Activated CD4-positive, CD25-positive, alpha-beta regulatory T cell treated with anti-CD3 and anti-CD28 coated beads, Interleukin-2, amount 50 U/mL, for 72 hours (primary cell): ENCODE measurements at places on chromosomes 2 and 18.
A peak's percentile ranks its signal among the peaks of the same experiment; 100 is the strongest.

GRCh38 chr2:137380610-137381009 is 583.7 kb upstream of the HNMT start:
- no peak for DNase-seq

- no peak for DNase-seq
Measured at GRCh38 chr18:30970196-30970816, 72.2 kb downstream of the DSC3 start.

GRCh38 chr2:25313711-25314513 is 27.8 kb downstream of the DNMT3A start:
- DNase-seq = no peak

DNA sequence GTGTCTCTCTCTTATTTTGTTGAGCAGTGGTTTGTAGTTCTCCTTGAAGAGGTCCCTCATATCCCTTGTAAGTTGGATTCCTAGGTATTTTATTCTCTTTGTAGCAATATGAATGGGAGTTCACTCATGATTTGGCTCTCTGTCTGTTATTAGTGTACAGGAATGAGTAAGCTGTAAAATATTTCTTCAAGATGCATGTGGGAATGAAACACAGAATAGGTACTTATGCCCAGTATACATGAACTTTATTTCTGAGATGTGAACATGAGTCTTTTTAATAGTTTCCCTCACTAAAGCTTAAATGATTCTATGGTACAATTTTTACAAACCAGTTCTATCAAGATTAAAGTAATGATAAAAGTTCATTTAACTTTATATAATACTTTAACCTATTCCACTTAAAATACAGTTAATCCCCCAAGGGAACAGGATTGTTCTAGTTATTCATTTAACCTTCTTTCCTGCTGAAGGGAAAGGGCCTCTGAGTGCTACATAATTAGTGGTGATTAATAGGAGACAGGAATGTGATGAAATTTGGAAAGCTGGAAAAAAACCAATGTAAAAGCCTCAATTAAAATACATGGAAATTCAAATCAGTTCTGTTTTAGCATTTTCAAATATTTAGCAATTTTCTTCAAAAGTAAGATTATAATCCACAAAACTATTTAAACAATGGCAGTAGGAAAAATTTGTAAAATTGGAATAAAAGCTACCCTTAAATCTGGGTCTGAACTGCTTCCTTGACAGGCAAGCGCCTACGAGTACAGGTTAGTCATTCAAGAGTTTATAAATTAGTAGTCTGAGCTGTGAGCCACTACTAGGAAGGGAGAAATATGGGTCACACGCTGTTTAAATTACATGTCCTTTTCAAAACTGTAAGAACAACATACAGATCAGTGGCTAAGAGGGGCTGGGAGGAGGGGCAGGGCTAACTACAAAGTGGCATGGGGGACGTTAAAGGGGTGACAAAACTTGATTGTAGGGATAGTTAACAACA is 28.9 kb downstream of the SPIRE1 start:
- DNase-seq = no peak

DNA sequence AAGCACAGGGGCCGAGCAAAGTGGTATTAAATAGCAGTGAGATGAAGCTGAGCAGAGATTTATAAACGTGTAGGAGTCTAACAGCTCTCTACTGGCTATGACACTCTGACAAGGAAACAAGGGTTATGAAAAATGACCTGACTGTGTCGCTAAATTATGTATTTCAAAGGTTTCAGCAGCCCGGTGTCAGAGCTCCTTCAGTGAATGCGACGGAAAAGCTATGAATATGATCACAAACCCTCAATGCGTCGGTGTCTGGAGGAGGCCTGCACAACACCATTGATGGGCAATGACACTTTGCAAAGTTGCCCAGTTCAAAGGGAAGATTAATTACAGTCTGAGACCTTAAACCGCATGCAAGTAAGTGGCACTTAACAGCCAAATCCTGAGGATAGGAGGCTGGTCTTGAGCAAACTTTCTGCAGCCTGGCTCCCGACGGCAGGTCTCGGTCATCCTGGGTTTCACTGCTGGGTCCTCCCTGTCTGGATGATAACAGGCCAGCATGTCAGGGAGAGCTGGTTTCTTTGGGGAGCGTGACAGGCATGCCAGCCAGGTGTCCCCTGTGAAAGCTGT is 615.1 kb upstream of the SALL3 start:
- no peak for DNase-seq

- DNase-seq = no peak
Measured at GRCh38 chr2:124046332-124046731, 21.2 kb downstream of the CNTNAP5 start.

- no peak for DNase-seq
Measured at GRCh38 chr2:67650291-67651133, 253.4 kb downstream of the ETAA1 start.

GRCh38 chr2:112644933-112645309 is 818 bp upstream of the SLC20A1 start:
- no peak for DNase-seq

GRCh38 chr18:59715966-59716369 is 18.7 kb upstream of the CCBE1 start:
- DNase-seq = no peak

DNA sequence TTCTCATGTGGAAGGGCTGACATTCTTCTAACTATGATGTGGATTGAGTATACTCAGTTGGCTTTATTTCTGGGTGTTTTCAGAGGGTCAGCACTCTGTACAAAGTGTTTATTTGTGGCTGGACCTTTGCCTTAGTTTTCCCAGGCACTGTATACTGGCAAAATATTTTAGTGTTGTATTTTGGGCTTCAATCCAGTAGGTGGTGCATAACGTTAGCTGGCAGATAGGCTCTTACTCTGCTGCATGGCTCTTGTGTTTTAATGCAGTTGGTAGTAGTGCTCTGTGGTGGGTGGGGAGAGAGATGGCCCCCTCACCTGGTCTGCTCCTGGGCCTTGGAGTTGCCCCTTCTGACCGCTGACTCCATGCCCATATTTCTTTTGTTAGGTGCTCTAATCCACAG is 75.6 kb upstream of the REG3A start:
- DNase-seq = no peak

GRCh38 chr2:196480653-196481323 is 158.7 kb upstream of the CCDC150 start:
- no peak for DNase-seq

DNA sequence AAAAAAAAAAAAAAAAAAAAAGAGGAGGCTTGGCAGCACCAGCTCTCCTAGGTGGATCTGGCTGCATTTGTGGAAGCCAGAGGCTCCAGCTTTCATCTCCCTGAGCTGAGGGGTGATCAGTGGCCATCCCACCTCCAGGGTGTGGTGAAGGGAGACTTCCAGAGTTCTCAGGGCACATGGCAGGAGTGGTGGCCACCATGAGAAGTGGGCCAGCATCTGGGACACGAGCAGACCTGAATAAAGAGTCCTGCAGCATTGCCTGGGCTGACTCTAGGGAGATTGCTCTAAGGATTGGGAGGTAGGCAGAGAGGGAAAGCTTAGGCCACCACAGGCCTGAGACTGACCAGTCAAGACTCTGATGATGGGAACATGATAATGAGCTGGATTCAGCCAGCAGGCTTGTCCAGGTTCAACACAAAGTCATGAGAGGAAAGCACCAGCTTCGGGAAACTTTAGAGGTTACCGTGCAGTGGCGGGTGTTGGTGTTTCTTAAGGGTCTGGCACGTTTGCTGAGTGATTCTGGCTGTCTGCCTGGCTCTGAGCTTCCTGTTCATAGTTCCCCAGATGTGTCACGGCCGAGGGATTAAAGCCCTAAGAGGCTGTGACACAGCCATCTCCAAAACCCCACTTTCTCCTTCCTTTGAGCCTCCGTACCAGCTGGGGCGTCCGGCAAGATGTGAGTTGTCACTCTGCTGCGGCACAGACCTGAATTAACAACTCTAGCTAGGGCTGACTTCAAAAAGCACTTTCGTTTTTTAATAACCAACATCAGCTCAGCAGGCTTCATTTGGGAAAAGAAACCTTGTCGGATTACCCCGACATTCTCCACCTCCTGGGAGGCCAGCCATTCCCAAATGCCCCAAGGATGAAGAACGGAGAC is 38.3 kb upstream of the IL1R1 start:
- peak; percentile 57 for DNase-seq

GRCh38 chr2:134558208-134558830 is 160.5 kb downstream of the TMEM163 start:
- no peak for DNase-seq

DNA sequence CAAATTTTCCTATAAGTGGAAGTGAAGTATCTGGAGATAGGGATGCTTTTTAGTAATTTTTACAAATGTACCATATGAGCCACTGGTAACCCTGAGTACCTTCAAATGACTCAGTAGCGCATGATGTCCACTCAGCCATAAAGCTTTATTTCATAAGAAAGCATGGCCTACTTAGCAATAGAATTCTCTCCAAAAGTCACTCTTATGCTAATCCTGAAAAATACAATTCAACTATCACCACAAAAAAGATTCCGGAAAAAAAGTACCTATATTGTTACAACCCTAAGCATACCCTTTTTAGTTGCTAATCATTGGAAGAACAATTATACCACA is 732.2 kb downstream of the SOCS6 start:
- no peak for DNase-seq

DNA sequence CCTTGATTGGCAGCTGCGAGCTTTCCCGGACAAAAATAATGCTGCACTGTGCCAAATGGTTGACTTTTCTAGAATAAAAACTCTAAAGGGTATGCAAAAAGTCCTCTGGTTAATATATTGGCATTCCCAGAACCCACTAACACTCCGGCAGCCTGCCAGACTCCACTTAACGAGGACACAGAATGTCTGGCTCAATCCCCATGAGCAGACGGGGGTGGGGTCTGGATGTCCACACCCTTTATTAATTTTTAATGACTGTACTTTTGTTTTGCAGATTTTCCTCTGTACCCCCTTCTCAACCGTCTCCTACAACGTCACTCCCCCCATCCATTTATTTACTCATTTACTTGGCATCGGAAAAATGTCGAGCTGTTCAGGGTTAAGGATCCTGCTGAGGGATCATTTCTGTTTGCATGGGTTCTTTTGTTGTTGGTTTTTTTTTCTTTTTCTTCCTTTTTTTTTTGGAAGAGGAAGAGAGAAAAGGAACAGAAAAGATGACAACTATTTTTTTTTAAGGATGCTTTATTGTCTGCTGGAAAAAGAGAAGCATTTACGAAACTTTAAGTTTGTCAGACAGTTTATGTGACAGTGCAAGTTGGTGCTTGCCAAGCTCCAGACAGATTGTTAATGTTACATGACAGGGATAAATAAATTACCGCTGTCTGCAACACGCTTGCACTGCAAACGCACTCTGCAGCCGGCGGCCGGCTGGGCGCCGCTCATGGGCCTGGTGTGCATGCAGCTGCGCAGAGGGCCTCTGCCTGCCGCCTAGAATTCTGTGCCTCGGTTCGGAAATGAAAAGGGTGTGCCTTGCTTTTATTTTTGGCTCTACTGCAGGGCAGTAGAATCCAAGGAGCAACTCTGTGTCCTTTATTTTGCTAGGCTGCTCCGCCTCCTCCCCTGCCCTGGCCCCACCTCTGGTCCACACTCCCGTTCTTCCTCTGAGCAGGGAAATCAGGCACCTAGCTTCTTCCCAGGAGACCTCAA is 3.6 kb downstream of the LDLRAD4 start:
- DNase-seq = no peak

DNA sequence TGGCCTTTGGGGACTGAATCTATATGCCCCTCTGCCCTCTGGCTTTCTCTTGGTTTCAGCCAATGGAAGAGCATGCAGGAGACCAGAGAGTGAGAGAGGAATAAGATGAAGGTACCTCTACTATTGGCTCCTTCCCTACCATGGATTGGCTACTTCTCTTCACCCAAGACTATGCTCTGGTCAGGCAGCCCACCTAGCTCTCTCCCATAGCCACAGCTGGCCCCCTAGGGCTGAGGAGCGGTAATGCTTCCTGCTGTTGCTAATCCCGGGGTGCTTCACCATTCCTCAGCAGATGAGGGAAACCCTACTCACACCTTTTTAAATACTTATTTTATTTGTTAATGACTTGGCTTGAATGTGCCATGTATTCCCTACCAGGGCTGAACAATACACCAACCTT is 142.4 kb downstream of the MREG start:
- DNase-seq = no peak

DNA sequence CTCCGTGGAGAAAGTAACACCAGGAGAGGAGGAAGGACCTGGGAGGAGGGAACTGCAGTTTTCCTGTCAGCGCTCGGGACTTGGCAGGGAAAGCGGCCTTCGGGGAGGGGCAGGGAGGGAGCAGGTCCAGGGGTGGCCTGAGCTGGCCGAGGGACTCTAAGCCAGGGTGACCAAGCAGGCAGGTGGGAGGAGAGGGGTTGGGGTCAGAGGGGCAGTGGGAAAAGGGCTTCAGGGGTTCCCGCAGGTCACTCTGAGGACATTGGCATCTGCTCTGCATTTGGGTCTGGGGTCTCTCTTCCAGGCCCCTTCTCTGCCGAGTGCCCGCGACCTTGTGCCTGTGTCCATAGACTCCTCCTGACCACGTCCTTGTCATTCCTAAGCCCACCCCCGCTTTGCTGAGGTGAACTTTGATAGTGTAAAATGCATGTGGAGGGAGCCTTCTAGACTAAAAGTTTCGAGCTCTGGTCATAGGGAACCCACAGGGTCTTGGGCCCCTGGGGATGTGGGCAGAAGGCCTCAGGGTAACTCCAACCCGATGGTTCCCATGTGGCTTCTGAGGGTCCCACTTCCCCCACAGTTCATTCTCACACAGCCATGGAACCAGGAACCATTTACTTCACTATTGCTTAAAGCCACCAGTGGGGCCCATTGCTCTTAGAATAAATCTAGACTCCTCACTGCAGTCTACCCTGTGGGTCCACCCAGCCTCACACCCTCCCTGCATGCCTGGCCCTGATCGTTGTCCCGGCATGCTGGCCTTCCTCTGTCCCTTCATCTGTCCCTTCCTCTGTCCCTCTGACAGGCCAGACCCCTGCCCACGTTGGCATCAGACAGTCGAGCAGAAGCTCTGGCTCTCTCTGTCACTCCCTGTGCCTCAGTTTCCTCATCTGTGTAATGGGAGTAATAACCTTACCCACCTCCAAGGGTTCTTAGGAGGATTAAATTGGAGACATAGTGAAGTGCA is 229.2 kb downstream of the SEPTIN10 start:
- DNase-seq = peak; percentile 22

- no peak for DNase-seq
Measured at GRCh38 chr2:210442457-210442856, 34.1 kb downstream of the LANCL1 start.

- DNase-seq = peak; percentile 65
Measured at GRCh38 chr2:24919037-24919505, 966 bp downstream of the ADCY3 start.
